ENCODE measurements at places on chromosomes 1 and 21.

- peak; percentile 10 for DNase-seq
Observed at GRCh38 chr1:159132271-159132881, 39.0 kb upstream of the CADM3 start.

- DNase-seq = no peak
Observed at GRCh38 chr1:40754201-40754600, 29.4 kb upstream of the KCNQ4 start.

DNA sequence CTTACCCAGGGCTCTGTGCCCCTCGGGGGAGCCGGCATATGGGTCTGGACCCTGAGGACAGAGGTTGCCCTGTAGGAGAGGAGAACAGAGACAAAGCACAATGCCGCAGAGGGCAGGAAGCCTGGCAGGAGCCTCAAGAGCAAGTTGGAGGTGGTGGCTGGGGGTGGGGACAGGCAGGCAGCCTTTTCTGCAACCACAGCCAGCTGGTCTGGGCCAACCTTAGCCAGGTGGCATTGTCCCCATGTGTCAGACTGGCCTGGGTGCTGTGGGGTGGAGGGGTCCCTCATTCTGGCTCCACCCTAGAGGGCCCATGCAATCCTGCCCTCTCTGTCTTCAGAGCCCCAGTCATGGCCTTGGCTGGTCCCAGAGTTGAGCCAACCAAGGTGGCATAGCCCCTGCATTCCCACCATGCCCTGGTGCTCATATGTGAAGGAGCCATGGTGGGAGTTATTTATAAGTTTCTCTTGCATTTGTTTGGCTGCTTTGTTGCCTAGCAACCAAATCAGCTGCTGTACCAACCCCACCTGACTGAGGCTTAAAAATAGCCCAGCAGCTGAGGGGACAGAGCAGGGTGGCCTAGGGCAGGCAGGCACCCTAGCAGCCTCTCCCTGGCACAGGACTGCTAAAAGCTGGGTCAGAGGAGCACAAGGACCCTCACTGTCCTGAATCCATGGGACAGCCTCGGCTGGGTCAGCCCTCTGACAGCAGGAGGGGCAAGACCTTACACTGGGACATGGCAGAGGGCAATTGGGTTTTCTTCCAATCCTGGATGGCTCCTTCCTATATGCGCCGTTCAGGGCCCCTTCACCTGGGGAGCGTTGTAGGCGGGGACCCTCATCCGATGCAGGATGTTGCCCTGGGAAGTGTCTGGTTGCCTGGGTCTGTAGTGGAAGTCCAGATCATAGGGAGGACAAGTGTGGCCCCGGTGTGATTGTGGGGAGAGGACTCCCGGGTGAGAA, 19.5 kb downstream of the MAP7D1 start:
- DNase-seq = no peak

GRCh38 chr1:104387716-104388508, 638.2 kb downstream of the AMY1C start:
- DNase-seq = no peak

GRCh38 chr1:82044111-82044510, 243.4 kb downstream of the ADGRL2 start:
- no peak for DNase-seq

DNA sequence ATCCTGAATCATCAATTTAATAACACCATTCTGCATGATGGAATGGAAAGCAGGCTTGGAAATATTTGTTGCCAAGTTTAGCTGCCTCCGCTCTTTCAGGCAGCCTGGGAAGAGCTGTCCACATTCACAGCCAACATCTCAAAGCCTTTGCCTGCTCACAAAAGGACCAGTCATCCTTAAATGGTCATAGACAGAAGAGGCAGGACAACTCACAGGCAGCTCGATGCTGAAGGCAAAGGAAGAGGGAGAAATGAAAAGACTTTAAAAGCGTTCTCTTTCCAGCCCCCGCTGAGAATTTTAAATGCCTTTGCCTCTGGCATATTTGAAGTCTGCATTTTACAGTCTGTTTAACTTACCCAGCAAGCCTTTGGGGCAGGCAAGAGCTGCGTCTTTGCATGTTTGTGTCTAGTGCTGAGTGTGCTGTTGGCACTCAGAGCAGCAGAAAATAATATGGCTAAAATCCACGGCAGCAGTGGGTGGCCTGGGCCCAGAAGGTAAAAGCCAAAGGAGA, 68.9 kb downstream of the NMNAT2 start:
- DNase-seq = no peak

- DNase-seq = no peak
Observed at GRCh38 chr1:21100481-21100921, 76.2 kb downstream of the EIF4G3 start.

- no peak for DNase-seq
Observed at GRCh38 chr1:201346337-201346939, 31.0 kb downstream of the TNNT2 start.

DNA sequence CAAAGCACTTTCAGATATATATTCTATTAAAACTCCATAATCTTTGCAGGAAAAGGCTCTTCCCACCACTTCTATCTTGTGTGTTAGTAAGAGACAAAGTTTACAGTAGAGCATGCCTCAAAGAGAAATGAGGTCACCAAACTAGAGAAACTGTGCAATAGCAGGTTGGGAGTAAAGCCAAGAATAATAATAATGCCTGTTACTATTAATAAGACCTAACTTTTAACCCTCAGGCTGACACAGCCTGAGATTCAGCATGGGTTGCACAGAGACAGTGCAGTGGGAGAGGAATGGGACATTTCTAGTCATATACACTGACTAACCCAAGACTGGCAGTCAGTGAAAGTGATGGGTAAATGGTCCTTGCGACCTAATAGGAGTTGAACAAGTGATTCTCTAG, 320.2 kb upstream of the NFIA start:
- no peak for DNase-seq

- DNase-seq = no peak
Observed at GRCh38 chr21:35737899-35738346, 322.4 kb downstream of the SETD4 start.

- DNase-seq = no peak
Observed at GRCh38 chr1:45501505-45501859, 1.4 kb downstream of the MMACHC start.

DNA sequence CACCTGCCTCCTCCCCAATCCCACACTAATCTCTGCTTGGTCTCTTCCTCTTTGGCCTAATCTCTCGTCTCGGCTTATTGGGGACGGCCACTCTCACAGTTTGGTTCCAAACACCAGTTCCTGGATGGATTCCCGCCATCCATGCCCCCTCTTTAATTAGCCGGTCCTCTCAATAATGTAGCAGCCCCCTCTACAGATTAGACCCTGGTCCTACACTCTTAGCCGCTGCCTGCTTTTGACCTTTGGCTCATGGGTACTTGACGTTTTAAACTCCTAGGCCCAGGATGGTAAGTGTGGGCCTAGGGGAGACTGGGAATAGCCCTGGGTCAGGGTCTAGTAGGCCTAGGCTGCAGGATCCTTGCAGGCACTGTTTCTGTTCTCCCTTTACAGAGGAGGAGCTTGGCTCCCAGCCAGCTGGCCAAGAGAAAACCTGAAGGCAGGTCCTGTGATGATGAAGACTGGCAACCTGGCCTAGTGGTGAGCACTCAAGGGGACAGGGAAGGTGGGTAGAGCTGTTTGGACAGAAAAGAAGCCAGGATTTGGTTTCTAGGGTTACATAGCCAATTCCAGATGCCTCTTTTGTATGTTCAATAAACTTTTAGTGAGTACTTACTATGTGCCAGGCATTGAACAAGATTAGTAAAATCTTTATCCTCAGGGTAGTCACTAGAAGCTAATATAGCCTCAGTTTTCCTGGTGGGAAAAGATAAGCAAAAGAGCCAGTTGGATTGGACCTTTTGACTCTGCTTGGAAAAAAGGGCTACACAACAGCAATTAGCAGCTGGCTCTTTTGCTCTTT, 758 bp downstream of the RAD54L start:
- DNase-seq = no peak

DNA sequence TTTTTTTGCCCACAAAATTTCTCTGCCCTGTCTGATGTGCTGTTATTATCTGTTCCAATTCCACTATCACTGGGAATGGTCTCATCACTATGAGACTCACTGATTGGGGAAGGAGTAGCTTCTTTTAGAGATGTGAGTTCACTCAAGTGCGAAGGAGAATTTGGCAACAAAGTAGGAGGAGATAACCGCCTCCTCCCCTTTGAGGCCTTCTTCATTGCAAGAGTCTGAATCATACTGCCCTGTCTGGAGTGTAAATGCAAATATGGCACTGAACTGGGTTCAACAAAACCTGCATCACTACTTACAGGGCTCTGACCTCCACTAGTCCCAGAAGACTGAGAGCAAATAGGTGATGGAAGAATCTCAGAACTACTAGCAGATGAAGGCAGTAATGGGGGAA, 83.4 kb downstream of the ASH1L start:
- no peak for DNase-seq

GRCh38 chr1:155178441-155179111, 4.9 kb downstream of the TRIM46 start:
- DNase-seq = no peak

GRCh38 chr1:3644273-3644672, 5.6 kb downstream of the WRAP73 start:
- no peak for DNase-seq

GRCh38 chr1:103949779-103950178, 200.1 kb downstream of the AMY1C start:
- DNase-seq = no peak

DNA sequence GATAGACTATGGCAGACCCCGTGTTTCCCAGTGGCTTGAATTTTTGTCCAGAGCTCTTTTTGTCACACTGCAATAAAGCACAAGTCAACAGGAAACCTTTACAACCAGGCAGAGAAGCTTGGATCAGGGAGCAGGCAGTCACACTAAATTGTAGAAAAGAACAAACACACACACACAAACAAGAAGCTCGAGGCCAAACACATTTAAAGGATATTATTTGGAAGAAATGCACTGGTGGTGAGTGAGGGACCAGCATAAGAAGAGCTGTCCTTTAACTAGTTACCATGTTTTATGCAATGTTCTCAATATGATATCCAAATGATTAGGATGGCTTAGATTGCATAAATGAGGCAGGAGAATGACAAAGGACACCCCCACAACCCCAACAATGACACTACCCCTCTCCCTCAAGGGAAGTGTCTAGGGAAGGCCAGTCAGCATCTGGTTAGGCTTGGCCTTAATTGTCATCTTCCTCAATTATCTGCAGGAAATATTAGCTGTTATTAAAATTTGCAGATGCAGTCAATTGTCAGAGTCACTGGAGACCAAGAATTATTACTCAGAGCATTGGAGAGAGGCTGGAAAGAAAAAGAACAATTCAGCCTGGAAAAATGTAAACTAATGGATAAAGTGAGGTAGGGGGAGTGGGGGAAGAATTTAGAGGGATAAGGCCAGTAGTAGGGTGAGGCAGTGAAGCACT, 35.3 kb downstream of the DDR2 start:
- no peak for DNase-seq

GRCh38 chr1:213269829-213270228, 218.8 kb downstream of the RPS6KC1 start:
- no peak for DNase-seq

GRCh38 chr1:99662539-99663080, 16.7 kb downstream of the PALMD start:
- no peak for DNase-seq

- no peak for DNase-seq
Observed at GRCh38 chr1:47875831-47876586, 121.2 kb downstream of the TRABD2B start.

DNA sequence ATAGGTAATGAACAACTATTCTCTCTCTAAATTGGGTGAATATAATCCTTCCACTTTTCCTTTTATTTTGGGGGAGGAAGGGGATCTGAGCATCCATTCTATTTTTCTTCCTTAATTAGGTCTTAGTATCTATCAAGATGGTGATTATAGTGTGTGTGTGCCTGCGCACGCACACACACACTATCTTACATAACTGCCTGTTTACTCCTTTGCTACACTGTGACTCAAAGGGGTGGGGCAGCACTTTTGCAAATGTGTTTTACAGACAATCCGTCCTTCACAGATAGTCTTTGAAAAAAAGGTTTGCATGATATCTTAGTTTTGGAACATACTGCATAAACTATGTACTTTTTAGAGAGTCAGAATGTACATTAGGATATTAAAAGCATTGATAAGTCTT, 191.5 kb downstream of the SDCCAG8 start:
- DNase-seq = no peak

- DNase-seq = no peak
Observed at GRCh38 chr1:200487650-200488049, 77.8 kb upstream of the ZNF281 start.

DNA sequence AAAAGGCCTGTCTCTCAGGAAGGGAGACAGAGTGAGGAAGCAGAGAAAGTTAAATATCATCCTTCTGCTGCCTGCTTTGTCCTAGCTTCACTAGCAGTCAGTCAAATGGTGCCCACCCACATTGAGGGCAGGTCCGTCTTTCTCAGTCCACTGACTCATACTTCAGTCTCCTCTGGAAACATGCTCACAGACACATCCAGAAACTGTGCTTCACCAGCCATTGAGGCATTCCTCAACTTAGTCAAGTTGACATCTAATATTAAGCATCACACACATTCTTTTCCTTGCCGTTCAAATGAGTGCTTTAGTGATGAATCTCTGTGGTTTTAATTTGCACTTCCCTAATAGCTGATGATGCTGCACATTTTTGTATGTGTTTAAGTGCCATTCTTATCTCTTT, 777.8 kb upstream of the PRMT6 start:
- no peak for DNase-seq

GRCh38 chr1:207056673-207057072, 3.6 kb downstream of the PFKFB2 start:
- no peak for DNase-seq

DNA sequence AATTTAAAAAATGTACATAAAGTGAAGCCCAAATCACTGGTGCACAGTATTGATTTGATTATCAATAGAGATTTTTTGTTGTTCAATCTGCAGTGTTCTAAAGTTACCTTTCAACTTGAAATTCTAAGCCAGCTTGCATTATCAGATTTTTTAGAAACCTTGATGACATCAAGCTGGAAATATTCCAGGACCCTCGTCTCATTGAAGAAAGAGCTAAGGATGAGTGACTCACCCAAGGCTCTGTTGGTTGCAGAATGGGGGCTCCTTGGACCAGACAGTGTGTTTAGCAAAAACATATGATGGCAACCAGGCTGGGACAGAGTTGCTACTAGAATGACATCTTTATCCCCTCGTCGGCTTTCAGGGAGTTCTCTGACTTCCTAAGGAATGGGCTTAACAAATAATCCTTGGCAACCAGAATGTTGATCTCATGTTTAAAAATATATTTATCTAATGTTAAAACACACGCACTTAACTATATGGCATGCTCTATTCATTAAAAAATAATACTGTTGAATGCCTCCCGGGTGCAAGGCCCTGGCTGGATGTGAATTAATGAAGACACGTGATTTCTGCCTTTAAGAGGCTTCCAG, 79.7 kb downstream of the RUNX3 start:
- DNase-seq = no peak

GRCh38 chr1:229022595-229023333, 248.1 kb upstream of the RAB4A start:
- DNase-seq = no peak

Measured in stimulated activated CD8-positive, alpha-beta memory T cell treated with anti-CD3 and anti-CD28 coated beads, Interleukin-15, amount 100 ng/mL, for 4 hours (primary cell).